ENCODE measurements at places on chromosomes 11 and 22.

GRCh38 chr11:128726458-128727139 lies 32.7 kb downstream of the FLI1 start:
- DNase-seq = peak; percentile 41

GRCh38 chr22:44026630-44027511 lies 2.8 kb downstream of the PARVB start:
- peak; percentile 63 for DNase-seq

DNA sequence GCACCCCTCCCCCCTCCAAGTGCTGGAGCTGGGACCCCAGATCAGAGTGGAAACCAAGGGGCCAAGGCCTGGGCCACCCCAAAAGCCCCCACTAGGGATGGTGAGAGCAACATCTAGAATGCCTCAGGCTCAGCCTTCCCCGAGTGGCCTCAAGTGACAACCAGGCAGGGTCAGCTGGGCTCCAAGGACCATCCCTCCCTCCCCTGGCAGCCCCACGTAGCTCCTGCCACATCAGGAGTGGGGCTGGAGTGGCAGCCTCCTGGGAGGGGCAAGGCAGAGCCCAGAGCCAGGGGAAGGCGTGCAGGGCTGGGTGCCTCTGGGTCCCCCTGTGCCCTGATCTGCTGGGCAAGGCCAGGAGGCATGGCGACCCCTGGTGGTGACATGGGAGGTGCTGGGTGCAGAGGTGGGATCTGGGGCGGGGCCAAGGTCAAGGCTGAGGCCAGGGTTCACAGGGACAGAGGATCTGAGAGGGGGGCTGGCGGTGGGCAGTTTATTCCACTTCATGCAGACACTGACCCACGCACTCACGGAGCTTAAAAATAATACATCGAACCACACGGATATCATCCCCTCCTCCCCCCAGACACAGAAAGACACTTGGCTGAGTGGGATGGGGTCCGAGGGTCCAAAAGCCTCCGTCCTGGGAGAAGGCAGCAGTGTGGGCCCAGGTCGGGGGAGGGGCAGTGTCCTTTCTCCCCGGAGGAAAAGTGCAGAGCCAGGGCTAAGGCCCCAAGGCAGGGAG lies 15.8 kb upstream of the EHD1 start:
- DNase-seq = peak; percentile 95

- DNase-seq = no peak
Observed at GRCh38 chr11:82714346-82715174, 19.1 kb downstream of the FAM181B start.

GRCh38 chr11:47998733-47999359 lies 18.5 kb downstream of the PTPRJ start:
- DNase-seq = no peak

DNA sequence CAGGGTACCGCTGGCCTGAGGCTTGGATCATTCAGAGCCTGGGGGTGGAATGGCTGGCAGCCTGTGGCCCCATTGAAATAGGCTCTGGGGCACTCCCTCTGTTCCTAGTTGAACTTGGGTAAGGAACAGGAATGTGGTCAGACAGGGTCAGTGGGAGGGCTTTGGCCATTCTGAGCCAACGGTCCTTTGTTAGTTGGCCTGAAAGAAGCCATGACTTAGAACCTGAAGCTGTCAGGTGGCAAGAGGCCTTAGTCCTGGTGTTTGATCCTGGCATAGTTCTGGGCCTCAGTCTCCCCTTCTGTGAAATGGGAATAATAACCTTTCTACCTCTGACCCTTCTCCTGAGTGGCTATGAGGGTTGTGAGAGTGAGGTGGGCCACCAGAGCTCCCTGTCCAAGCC lies 8.3 kb downstream of the PGAP2 start:
- DNase-seq = no peak

DNA sequence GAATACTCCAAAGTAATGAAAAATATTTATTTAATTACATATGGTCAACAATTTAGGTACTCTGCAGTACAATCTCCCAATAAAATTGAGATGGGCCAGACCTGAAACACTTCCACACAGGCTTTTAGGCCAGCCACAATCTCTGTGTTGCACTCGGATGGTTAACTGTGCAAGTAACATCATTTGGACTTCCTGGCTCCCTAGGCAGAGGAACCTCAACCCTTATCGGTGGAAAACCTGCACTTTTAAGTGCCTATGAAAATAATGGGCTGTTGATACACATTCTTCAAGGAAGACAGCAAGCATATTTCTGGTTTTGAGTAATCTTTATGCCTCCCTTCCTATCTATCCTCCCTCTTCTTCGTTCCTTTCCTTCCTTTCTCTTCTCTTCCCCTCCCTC lies 343.1 kb downstream of the SOX6 start:
- DNase-seq = no peak

DNA sequence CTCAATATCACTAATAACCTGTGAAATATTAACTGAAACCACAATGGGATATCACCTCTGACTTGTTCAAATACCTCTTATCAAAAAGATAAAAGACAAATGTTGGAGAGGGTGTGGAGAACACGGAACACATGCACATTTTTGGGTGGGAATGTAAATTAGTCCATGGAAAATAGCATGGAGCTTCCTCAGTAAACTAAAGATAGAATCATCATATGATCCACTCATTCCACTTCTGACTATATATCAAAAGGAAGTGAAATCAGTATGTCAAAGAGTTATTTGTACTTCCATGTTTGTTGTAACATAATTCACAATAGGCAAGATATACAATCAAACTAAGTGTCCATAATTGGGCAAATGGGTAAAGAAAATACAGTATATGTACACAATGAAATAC lies 57.4 kb downstream of the TYR start:
- DNase-seq = no peak

DNA sequence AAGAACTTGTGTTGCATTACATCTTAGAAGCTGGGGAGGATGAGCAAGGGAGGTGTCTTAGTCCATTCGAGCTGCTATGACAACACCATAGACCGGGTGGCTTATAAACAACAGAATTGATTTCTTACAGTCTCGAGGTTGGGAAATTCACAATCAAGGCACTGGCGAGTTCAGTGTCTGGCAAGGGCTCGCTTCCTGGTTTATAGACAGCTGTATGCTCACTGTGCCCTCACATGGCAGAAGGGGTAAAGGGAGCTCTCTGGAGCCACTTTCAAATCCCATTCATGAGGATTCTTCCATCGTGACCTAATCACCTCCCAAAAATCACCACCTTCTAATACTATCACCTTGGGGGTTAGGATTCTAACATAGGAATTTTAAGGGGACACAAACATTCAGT lies 150.0 kb upstream of the NECTIN1 start:
- DNase-seq = no peak

- no peak for DNase-seq
Observed at GRCh38 chr11:3163241-3163981, 1.7 kb downstream of the OSBPL5 start.

- no peak for DNase-seq
Observed at GRCh38 chr11:130711193-130711592, 205.1 kb downstream of the SNX19 start.

DNA sequence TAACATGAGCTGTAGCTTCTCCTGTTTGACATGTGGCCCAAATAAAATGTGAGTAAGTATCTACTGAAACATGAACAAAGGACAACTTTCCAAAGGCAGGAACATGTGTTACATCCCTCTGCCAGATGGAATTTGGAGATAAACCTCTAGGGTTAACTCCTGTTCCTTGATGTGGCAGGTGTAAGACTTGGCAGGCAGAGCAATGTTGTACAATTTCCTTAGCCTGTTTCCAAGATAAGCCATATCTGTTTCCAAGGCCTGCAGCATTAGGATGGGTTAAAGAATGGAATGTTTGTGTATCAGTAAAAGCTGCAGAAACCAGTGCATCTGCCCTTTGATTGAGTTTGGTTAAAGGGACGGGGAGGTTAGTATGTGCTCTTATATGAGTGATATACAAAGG lies 8.8 kb upstream of the DNAJB13 start:
- no peak for DNase-seq

GRCh38 chr11:92269021-92269420 lies 44.4 kb downstream of the FAT3 start:
- DNase-seq = no peak

DNA sequence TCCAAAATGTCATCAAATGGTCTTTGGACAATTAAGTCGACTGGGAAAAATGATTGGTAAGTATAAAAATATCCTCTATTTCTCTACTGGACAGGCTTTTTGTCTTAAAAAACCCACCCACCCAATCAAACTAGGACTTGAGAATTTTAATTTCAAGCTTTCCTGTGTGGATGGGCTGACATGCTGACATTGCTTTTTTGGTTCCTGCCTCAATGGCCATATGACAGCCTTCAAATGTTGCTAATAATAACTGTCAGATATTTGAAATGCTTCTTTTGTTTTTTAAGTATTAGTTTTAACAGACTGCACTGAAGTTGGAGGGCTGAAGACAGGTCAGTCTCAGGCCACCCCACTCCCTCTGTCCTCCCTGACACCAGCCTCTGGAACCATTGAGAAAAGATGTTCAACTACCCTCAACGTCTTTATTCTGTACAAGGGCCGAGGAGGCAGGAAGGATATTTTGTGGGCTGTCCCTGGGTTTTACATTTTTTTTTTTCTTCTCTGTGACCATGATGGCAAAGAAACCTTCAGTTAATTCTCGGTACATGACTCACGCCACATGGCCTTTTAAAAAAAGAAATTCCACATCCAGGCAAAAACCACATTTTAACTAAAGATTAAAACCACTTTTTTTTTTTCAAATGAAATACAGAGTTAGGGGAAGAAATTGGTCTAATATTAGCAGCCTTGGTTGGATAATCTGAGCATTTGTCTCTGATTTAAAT lies 130.4 kb downstream of the SLC1A2 start:
- DNase-seq = no peak

- DNase-seq = no peak
Observed at GRCh38 chr11:70603114-70603755, 204.9 kb downstream of the CTTN start.

GRCh38 chr11:31818425-31818755 lies 7.3 kb upstream of the PAX6 start:
- DNase-seq = no peak

- no peak for DNase-seq
Observed at GRCh38 chr11:19730373-19730772, 17.7 kb downstream of the NAV2 start.

GRCh38 chr11:35165030-35165422 lies 26.1 kb downstream of the CD44 start:
- DNase-seq = no peak

GRCh38 chr11:67584205-67584880 lies 731 bp downstream of the GSTP1 start:
- no peak for DNase-seq

DNA sequence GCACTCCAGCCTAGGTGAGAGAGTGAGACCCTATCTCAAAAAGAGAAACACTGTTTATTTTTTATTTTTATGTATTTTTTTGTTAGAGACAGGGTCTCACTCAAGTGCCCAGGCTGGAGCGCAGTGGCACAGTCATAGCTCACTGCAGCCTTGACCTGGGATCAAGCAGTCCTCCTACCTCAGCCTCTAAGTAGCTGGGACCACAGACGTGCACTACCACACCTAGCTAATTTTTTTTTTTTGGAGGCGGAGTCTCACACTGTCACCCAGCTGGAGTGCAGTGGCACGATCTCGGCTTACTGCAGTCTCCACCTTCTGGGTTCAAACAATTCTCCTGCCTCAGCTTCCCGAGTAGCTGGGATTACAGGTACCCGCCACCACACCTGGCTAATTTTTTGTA lies 6.4 kb downstream of the RBX1 start:
- DNase-seq = no peak

- no peak for DNase-seq
Observed at GRCh38 chr11:16874275-16874975, 136.0 kb downstream of the C11orf58 start.

- no peak for DNase-seq
Observed at GRCh38 chr11:66956689-66957290, 1.4 kb downstream of the PC start.

DNA sequence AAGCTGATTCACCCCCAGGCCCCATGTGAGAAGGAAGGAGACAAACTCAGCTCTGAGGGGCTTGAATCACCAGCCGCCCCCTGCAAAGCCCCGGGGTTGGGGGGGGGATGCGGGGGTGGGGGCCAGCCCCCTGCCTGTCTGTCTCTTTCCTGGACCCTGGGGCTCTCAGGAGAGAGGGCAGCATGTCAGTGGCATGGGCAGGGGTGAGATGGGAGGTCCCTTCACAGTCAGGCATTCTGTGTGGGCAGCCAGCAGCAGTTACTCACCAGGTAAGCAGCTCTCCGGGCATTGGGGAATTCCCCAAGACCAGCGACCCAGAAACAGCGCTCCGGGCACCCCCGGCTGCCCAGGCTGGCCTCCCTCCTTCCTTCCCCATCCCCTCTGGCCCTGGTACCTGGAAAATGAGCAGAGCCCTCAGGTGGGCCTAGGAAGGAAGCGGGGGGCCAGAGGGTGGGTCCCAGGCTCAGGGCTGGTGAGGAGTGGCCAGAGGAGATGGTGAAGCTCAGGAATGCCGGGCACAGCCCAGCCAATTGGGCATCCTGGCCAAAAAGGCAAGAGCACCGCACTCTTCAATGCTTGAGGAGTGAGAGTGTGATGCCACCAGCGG lies 4.2 kb upstream of the LIF start:
- no peak for DNase-seq

- no peak for DNase-seq
Observed at GRCh38 chr11:116962108-116962507, 124.7 kb upstream of the APOA1 start.

GRCh38 chr11:61026121-61027031 lies 54.9 kb downstream of the CD6 start:
- DNase-seq = no peak

- no peak for DNase-seq
Observed at GRCh38 chr11:30585892-30586250, 282 bp downstream of the MPPED2 start.

DNA sequence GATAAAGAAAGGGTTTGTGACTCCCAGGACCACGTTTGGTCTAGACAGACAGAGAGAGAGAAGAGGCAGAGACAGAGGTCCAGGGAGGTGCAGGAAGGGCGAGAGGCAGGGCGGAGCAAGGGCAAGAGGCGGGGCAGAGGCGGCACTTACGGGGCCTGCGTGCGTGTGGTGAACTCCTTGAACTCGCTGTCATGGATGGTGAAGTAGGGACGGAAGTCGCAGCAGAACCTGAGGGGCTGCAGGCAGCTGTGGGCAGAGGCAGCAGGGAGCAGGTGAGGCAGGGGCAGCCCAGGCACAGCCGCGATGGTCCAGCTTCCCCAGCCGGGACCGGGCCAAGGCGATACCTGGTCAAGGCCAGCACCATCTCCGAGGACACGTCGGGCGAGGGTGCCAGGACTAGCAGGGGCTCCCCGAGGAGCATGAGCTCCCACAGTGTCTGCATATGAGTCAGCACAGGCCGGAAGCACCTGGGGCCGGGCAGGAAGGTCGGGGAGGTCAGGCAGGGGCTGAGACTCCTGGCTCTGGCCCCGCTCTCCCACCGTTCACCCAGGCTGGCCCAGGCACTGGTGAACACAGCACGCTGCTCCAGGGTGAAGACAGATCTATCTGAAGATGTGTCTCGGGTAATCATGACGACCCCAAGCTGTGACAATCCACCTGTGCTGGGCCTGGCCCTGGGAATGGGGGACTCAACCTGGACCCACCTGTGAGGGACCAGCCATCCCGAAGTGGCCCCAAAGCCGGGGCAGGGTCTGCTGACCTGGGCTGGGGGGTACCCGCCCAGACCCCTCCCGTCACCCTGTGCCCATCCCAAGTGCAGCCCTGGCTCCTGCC lies 7.2 kb upstream of the PLXNB2 start:
- peak; percentile 68 for DNase-seq

- no peak for DNase-seq
Observed at GRCh38 chr11:78248903-78249302, 60.2 kb downstream of the USP35 start.
